HS-27A (cell line): ENCODE measurements at places on chromosomes 12 and 14.

DNA sequence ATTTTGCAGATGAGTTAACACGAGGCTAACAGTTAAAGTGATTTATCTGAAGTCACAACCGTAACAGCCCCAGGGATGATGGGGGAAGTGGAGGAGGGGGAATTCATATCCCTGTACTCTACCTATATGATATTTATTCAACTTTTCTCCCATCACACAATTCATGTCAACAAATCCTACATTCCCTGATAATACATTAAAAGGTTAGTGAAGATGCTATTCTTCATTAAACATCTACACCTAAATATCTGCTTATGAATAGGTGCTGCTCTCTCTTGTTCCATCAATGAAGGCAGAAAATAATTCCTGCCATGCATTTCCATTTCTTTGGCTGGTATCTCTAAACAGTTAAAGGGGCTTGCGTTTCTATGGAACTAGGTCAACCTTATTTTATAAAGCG lies 6.8 kb downstream of the YBX3 start:
- no peak for DNase-seq

DNA sequence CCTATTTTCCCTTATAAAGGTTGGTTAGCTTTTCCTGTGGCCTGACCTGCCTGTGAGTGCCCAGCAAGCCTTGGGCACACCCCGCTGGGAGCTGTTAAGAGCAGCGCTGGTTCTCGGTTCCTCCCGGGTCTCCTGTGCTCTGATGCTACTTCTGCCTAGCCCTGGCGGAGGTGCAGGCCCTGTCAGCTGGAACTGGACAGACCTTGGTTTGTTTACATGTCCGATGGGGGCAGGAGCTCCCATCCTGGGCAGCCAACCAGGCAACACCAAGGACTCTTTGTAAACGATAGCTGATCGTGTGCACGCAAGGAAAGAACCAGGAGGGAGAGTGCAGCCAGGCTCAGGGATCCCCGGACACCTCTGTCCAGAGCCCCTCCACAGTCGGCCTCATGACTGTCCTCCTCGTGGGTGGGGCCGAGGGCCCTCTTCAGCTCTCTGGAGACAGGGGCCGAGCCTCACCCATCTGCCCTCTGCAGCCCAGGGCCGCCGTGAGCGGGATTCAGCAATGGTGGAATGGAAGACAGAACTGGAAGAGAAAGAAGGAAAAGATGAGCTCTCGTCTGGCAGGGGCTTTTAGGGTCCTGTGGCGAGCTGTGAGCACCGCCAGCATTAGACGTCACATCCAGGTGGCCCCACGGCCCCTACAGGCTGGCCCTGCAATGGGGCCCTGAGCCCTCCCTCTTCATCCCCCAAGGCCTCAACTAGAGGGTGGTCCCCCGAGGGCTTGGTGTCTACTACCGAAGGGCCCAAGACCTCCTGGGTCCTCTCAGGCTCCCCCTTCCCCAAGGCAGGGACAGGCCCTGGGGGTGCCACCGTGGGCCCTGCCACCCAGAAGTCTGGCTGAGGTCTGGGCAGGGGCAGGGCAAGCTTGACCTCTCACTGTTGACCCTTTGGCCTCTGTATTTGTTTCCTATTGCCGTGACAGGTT lies 12.3 kb downstream of the TNFAIP2 start:
- no peak for DNase-seq

GRCh38 chr14:77322250-77322902 lies 1.5 kb downstream of the GSTZ1 start:
- DNase-seq = no peak

GRCh38 chr14:65286443-65286842 lies 126.1 kb upstream of the FUT8 start:
- no peak for DNase-seq

DNA sequence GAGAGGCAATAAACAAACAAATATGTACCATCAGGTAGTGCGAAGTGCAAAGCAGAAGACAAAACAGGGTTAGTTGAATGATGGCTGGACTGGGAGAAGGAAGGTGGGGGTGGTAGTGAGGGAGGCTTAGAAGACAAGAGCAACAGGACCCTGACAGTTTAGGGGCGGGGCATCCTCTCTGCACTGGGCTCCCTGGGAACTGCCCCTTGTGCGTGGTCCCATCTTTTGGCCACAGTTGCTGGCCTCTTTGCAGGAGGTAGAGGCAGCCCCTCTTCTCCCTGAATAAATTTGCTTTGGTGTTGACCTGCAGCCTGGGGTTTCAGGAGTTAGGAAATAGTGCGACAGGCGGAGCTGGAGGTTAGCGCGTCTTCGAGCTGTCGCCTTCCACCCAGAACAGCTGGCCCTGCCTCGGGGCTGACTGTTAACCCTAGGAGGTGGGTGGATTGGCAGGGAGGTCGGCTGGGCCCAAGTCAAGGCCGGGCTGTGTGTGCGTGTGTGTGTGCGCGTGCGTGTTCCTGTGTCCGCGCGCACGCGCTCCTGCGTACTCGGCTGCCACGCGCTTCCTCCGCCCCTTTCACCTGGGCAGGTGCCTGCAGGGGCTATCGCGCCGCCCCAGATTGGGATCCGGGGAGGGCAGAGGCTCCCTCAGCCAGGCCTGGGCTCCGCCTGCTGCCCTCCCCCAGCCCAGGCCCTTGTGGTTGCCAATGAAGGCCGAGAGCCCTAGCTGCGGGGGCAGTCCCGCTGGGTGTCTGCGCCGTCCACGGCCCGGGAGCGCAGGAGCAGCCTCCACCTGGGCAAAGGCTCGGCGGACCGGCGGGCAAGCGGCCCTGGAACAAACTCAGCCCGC lies 180.8 kb downstream of the ADCK1 start:
- no peak for DNase-seq

DNA sequence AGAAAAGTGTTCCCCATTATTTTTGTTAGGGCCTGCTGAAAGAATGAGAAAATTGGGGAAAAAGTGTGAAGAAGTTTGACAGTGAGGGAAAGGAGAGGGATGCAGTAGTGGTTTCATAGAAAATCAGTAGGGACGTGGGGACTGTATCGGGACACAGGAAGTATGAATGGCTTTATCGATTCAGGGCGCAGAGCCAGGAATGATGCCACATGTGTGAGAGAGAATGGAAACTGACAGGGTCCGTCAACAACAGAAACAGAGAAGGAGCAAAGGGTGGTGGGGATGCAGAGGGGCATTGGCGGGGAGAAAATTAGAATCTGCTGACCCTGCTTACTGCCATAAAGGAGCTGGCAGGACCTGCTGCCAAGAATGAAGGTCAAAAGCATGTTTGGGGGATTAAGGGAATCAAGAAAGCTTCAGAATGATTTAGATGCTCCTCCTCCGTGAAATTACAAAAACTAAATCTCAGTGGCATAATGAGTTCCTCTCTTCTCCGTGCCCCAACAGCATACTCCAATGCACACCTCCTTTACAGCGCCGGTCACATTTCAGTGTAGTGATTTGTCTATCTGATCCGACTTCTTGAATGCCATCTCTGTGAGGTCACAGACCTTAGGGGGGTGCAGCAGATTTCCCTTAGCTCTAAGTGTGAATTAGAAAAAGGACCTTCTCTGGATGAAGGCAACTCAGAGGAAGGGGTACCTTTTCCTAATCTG lies 92.6 kb downstream of the EMP1 start:
- peak; percentile 7 for DNase-seq

DNA sequence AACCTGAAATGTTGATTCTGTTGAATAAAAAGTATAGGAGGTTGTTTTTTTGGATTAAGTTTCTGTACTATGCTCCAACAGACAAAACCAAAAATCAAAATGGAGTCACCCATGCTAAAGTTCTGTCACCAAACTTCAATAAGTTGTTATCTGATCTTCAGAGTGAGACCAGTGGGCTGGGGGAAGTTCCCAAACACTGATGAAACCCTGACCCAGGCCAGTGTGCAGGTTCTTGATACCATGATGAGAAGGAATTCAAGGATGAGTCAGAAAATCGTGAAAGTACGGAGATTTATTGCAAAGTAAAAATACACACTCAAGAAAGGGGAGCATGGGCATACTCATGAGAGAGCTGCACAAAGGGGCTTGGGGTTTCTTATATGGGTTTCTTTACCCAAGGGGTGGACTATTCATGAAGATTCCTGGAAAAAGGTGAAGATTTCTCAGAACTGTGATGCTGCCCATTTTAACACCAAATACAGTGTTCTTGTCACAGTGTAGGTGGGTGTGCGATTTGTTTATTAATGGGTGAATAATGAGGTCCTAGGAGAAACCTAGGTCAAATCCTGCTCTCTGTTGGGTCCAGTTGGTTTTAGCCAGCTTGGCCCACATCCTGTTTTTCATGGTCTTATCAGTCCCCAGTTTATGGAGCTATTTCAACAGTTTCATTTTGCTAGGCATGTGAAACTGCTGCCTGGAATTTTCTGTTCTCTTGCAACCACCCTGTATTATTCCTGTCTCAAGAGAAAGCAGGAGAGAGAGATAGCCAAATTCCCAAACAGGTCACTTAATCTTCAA lies 27.5 kb upstream of the DENND5B start:
- DNase-seq = no peak

DNA sequence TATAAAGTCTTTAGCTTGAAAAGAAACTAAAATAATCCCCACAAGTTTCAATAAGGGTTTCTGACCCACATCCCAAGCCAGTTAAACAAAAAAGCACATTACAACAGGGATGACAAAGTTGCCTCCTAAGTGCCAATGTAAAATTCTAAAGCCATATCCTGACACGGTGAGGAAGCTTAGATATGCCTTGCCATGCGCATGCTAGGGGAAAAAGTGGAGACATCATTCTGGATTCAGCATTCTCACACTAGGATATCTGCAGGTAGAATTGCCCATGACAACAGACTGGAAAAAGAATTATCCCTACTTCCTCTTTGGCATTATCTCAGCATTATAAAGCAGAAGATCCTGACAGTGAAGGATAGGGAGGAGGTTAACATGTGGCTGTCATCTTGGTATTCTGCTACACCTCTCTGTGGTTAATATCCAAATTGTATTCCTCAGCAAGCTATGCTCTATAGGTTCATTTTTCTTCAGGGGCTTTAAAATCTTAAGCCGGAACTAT lies 4.9 kb downstream of the DUSP6 start:
- DNase-seq = no peak

DNA sequence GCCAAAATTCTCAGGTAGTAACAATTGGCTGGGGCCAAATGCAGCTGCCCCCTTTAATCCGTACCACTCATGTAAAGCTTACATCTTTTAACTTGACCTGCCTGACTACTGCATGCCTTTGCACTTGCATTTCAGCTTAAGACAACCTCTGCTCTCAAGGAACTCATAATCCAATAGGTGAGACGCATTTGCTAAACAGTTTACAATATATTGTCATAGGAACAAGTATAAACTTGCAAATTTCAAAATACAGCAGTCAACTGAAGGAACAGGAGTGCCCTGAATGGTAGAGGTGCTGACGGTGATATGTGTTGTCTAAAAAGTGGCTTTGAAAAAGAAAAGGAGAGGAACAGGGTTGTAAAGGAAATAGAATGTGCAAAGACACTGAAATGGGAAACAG lies 3.6 kb upstream of the BRMS1L start:
- no peak for DNase-seq

GRCh38 chr14:81062816-81063215 lies 107.4 kb downstream of the TSHR start:
- no peak for DNase-seq

DNA sequence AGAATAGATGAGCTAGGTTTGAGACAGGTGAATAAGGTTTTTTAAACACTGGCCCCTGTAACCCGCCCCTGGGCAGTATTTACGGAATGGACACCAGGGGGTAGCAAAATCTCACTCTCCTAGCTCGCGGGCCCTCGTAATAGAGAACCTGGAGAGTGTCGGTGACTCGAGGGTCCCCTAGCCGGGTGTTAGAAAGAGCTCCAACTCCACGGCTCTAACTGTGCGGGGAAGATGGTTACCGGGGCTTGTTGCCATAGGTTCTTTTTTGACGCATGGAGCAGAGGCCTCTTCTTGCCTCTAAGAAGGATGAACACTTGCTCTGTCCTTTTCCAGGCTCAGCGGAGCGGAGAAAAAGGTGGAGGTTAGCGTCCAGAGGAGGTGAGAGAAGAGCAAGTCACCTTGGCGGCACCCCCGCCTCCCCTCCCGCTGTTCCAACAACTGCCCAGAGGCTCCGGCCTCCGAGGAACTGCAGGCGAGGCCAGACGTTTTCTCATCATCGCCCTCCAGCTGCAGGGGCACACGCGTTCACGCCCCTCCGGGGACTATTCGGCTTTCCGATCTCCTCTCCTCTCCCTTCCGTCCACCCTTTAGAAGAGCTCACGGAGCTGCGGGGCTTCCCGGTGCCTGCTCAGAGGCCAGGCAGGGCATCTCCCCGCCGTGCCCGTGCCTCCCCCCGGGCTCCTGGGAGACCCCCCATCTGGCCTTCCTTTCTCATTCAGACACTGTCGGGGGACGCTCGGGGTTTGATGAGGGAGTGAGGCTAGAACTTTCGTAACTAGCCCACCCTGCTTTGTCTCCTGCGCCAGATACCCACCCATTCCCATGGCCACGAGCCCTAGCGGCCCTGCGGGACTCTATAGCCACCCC lies 1.4 kb upstream of the ARHGEF40 start:
- DNase-seq = no peak

GRCh38 chr14:52641745-52642144 lies 53.6 kb downstream of the ERO1A start:
- DNase-seq = no peak

GRCh38 chr14:87065366-87065765 lies 927.6 kb downstream of the GALC start:
- DNase-seq = no peak

DNA sequence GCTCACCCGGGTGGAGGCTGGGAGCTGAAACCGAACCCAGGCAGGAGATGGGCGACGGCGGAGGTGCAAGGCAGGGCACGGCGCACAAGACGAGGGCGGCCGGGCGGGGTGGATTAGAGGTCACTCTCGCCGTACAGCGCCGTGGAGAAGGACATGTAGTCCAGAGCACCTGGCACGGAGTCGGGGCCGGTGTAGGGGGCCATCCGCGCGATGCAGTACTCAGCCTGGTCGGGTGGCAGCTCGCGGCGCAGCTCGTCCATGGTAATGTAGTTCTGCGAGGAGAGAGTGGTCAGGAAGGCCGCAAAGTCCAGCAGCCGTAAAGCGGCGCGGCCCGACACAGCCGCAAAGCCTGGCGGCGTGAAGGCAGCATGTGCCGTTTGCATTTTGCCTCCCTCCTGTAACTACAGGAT lies 81.9 kb upstream of the ZFP36L1 start:
- DNase-seq = no peak

DNA sequence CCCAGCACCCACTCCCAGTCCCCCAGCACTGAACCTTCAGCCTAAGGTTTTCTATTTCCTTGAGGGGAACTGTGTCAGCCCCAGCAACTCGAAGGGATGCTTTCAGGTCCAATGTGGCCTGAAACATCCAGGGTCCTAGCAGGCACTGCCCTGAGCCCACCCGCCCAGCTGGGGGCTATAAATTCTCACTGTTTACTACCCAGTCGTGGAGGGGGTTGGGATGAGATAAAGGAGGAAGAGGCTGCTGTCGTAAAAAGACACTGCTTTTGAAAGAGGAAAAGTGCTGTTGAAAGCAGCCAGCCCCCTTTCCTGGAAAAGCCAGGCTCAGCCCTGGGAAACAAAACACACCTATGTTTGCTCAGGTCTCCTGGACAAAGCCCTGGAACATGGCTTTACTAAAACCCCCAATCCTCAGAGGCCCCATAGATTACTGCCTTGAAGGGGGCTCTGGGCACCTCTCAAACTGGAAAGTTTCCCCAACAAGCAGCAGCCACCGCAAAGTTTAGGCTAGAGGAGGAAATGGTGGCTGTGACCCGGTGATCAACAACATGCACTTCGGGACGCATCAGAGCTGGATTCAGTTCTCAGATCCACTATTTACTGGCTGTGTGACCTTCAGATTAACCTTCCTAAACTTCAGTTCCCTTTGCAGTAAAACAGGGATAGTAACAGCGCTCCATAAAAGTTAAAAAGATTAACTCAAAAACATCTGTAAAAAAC lies 51.0 kb downstream of the ACTN1 start:
- no peak for DNase-seq
